ENCODE measurements at places on chromosomes 16 and 17. TPM values are rescaled to one million over a fixed set of nuclear protein-coding genes. Genes with fewer than 3 reads are reported as not detected.

ZNF319 gene
- total RNA-seq = 19.8 TPM

AOC2 gene
- total RNA-seq = 1.9 TPM

GRCh38 chr16:57623251-57624043 is 5.0 kb upstream of the ADGRG1 start:
- no peak overlapping the region for H3K4me3 ChIP-seq
- H3K27ac ChIP-seq = no peak overlapping the region
- H3K27me3 ChIP-seq = peaks cover 14% of the 10 kb centered on the region
- H3K4me1 ChIP-seq = peaks cover 10% of the 10 kb centered on the region

- no peak overlapping the region for H3K27ac ChIP-seq
- no peaks in the 10 kb centered on the region for H3K4me1 ChIP-seq
- H3K36me3 ChIP-seq = no peaks in the 10 kb centered on the region
- H3K27me3 ChIP-seq = no peaks in the 10 kb centered on the region
These were observed 1695.2 kb downstream of the TP53TG3F start for GRCh38 chr16:35154627-35155026.

AGRP gene
- not detected for total RNA-seq

DNA sequence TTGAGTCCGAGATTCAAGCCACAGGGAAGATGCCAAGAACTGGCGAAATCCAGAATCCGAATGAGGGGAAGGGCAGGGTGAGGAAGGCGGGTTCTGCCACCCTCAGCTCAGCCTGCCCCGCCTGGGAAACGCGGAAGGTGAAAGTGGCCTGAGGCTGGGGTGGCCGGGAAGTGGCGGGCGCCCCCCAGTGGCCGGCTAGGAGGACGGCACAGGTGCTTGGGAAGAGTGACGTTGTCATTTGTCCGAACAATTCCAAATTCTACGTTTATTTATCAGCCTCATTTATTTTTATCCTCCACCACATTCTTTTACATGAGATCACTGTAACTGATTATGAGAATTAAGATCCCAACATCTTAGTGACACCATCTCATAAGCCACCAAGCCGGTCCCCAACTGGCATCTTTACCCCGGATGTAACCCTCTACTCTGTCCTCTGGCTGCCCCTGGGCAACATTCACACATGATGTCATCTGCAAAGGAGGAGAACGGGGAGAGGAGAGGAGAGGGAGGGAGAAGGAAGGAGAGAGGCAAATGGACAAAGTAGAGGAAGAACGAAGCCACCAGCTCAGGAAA is 21.3 kb downstream of the SRCIN1 start:
- H3K4me1 ChIP-seq = peaks cover 11% of the 10 kb centered on the region
- no peak overlapping the region for H3K4me3 ChIP-seq
- DNase-seq = peak; percentile 51
- no peaks in the 10 kb centered on the region for H3K36me3 ChIP-seq

DNA sequence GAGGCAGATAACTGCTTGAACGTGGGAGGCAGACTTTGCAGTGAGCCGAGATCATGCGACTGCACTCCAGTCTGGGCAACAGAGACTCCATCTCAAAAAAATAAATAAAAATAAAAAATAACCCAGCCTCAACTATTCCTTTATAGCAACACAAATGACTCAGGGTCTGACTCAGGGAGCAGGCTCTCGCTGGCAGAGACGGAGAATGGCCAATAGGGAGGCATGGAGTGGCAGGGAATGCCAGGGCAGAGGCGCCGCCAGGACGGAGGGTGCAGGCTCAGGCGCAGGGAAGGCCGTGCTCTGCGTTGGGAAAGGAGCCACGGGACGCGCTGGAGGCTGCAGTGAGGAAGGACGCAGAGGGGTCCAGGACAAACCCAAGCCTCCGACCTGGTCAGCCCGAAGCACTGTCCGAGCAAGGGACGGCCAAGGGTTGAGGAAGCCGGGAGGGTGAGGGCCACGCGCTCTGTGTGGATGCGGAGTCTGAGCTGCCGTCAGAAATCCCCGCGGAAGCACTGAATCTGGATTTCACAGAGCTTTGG is 40.3 kb downstream of the PKD1 start:
- no peak overlapping the region for H3K27ac ChIP-seq
- no peak overlapping the region for H3K4me3 ChIP-seq
- no peaks in the 10 kb centered on the region for H3K4me1 ChIP-seq
- no peak for DNase-seq
- no peaks in the 10 kb centered on the region for H3K27me3 ChIP-seq

DNA sequence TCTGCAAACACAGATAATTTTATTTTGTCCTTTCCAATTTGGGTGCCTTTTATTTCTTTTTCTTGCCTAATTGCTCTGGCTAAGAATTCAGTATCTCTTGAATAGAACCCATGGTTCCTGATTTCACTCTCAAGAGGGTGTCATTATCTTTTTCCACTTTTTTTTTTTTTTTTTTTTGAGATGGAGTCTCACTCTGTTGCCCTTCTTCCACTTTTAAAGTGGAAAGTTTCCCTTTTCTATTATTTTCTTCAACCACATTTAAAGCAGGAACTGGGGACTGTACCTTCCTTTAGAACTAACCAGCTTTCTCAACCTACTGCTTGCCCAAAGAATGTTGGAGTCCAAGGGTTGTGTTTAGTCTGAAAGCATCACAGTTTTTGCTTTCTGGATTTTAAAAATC is 31.1 kb downstream of the SLFN11 start:
- H3K27ac ChIP-seq = peak overlapping the region; percentile 54
- no peak for DNase-seq
- peaks cover 42% of the 10 kb centered on the region for H3K36me3 ChIP-seq

DNA sequence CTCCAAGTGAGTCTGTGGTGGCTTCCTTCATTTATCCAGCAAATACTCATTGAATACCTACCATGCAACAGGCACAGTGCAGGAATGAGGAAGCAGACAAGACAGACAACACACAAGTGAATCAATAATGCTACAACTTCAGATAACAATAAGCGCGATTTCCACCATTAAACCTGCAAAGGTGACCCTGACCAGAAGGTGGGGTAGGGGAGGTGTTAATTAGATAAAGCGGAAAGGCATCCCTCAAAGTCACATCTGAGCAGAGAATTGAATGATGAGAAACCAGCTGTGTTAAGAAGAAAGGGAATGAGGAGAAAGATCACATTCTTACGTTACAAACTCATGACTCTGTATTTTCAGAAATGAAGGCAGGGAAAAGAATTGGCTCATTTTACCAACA is 26.3 kb downstream of the ZZEF1 start:
- no peak overlapping the region for H3K4me3 ChIP-seq
- no peaks in the 10 kb centered on the region for H3K27me3 ChIP-seq
- peaks cover 43% of the 10 kb centered on the region for H3K36me3 ChIP-seq
- peaks cover 4% of the 10 kb centered on the region for H3K4me1 ChIP-seq
- H3K27ac ChIP-seq = no peak overlapping the region

GRCh38 chr16:2019921-2020831 is 591 bp downstream of the NPW start:
- no peak overlapping the region for H3K4me3 ChIP-seq
- H3K36me3 ChIP-seq = no peaks in the 10 kb centered on the region
- peaks cover 30% of the 10 kb centered on the region for H3K27me3 ChIP-seq
- no peak for DNase-seq
- peaks cover 21% of the 10 kb centered on the region for H3K4me1 ChIP-seq

- H3K36me3 ChIP-seq = no peaks in the 10 kb centered on the region
- no peak overlapping the region for H3K4me3 ChIP-seq
- no peaks in the 10 kb centered on the region for H3K27me3 ChIP-seq
- H3K4me1 ChIP-seq = no peaks in the 10 kb centered on the region
- no peak for DNase-seq
- H3K27ac ChIP-seq = no peak overlapping the region
These were observed 206.2 kb downstream of the CNTNAP4 start for GRCh38 chr16:76483307-76483909.

SLC5A10 gene
- total RNA-seq = not detected

DNA sequence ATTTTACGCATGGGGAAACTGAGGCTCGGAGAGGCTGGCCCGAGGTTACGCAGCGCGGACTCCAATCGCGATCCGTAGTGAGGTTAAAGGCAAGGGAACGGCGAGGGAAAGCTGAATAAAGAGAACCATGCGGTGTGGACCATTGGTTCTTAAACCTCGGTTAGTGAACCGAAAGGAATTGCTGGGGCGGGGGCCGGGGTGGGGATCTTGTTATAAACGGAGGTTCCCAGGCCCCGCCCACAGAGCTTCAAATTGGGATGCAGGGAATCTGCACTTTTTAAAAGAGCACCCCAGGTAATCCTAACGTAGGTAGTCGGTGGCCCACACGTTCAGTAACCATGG is 524 bp downstream of the IQCK start:
- peaks cover 16% of the 10 kb centered on the region for H3K36me3 ChIP-seq
- H3K27me3 ChIP-seq = no peaks in the 10 kb centered on the region
- H3K4me1 ChIP-seq = peaks cover 20% of the 10 kb centered on the region
- H3K27ac ChIP-seq = no peak overlapping the region
- no peak for DNase-seq

CLDN9 gene
- total RNA-seq = not detected

DYNLRB2 gene
- not detected for total RNA-seq

- H3K36me3 ChIP-seq = peaks cover 9% of the 10 kb centered on the region
- no peaks in the 10 kb centered on the region for H3K4me1 ChIP-seq
- H3K27me3 ChIP-seq = no peaks in the 10 kb centered on the region
- H3K27ac ChIP-seq = no peak overlapping the region
- no peak for DNase-seq
- no peak overlapping the region for H3K4me3 ChIP-seq
These were observed 88.4 kb downstream of the BANP start for GRCh38 chr16:88039591-88039990.

TM4SF5 gene
- not detected for total RNA-seq

DNA sequence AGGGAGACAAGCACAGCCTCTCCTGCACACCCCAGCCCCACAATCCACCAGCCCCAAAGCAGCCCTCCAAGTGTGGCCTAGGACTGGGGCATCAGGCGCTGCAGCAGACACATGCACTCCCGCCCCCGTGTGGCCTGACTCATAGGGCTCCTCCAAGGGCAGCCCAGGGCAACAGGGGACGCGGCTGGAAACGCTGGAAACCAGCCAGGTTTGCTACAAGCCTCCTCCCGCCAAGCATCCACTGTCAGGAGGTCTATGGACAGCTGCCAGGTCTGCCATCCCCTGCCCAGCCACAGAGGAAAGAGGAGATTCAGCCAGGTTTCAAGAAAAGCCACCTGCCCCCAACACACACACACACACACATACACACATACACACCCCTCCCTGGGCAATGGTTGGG is 25.8 kb downstream of the SRCIN1 start:
- peaks cover 72% of the 10 kb centered on the region for H3K27me3 ChIP-seq
- no peak overlapping the region for H3K27ac ChIP-seq
- H3K36me3 ChIP-seq = no peaks in the 10 kb centered on the region
- peaks cover 8% of the 10 kb centered on the region for H3K4me1 ChIP-seq
- DNase-seq = no peak

DNA sequence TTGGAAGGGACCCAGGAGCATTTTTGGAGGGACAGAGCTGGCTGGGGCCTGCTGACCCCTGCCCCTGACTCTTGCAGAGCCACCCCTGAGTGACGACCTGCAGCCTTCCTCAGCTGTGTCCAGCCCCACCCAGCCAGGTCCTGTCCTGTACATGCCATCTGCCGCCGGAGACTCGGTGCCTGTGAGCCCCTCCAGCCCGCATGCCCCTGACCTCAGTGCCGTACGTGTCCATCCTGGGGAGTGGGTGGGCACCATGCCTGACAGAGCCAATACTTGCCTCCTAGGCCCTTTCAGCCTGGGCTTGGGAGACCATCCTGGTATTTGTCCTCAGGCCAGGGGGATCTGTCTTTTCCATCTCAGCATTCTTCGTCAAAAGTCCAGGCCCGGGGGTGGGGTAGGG is 27.5 kb downstream of the UNC13D start:
- peaks cover 18% of the 10 kb centered on the region for H3K36me3 ChIP-seq
- peaks cover 13% of the 10 kb centered on the region for H3K4me1 ChIP-seq
- H3K27ac ChIP-seq = no peak overlapping the region
- H3K27me3 ChIP-seq = no peaks in the 10 kb centered on the region
- no peak overlapping the region for H3K4me3 ChIP-seq
- no peak for DNase-seq

DNA sequence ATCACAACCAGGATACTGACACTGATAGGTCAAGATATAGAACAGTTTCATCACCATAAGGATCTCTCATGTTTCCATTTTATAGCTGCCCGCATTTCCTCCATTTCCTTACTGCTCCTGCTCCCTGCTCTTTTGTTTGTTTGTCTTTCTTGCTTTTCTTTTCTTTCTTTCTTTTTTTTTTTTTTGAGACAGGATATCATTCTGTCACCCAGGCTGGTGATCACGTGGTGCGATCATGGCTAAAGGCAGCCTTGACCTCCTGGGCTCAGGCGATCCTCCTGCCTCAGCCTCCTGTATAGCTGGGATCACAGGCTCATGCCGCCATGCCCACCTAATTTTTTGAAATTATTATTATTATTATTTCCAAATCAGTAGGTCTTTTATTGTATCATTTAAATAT is 31.7 kb downstream of the PRAC1 start:
- peaks cover 29% of the 10 kb centered on the region for H3K27me3 ChIP-seq
- no peak for DNase-seq
- H3K36me3 ChIP-seq = no peaks in the 10 kb centered on the region
- H3K4me3 ChIP-seq = no peak overlapping the region
- no peak overlapping the region for H3K27ac ChIP-seq

- H3K27ac ChIP-seq = peak overlapping the region; percentile 90
- DNase-seq = peak; percentile 33
- no peaks in the 10 kb centered on the region for H3K27me3 ChIP-seq
- H3K4me3 ChIP-seq = no peak overlapping the region
- peaks cover 86% of the 10 kb centered on the region for H3K4me1 ChIP-seq
These were observed 14.2 kb upstream of the NFATC3 start for GRCh38 chr16:68070806-68071517.

DNA sequence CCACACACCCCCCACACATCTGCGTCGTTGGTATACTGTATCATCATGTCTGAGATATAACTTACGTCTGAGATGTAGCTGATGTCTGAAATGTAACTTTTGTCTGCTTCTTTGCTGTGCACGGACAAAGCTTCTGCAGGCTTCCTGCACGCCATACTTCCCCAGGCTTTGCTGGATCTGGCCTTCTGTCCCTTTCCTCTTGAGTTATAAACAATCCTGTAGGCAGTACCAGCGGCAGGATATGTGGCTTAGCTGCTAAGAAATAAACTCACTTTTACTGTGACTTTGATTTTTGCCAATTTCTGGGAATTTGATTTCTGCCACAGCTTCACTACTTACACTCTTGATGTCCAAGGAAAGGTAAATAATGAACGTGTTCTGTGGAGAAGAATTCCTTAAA is 184.4 kb downstream of the RPTOR start:
- no peak overlapping the region for H3K4me3 ChIP-seq
- H3K4me1 ChIP-seq = peaks cover 66% of the 10 kb centered on the region
- peaks cover 40% of the 10 kb centered on the region for H3K36me3 ChIP-seq
- DNase-seq = no peak
- no peaks in the 10 kb centered on the region for H3K27me3 ChIP-seq

All from activated CD4-positive, alpha-beta T cell treated with anti-CD3 and anti-CD28 coated beads, Interleukin-2, amount 10 ng/mL, durations not matched to agents 7 days and 5 days (primary cell).